ENCODE measurements at places on chromosomes 11 and 22. TPM values are rescaled to one million over a fixed set of nuclear protein-coding genes. Genes with fewer than 3 reads are reported as not detected.

Gene OR10A2
- not detected for total RNA-seq

Gene DDI1
- not detected for total RNA-seq

Gene KRTAP5-9
- total RNA-seq: not detected

Gene NFAM1
- 1.2 TPM for total RNA-seq

- no peak for DNase-seq
These were observed 27.3 kb upstream of the ZNRF3 start for GRCh38 chr22:28856095-28856455.

DNA sequence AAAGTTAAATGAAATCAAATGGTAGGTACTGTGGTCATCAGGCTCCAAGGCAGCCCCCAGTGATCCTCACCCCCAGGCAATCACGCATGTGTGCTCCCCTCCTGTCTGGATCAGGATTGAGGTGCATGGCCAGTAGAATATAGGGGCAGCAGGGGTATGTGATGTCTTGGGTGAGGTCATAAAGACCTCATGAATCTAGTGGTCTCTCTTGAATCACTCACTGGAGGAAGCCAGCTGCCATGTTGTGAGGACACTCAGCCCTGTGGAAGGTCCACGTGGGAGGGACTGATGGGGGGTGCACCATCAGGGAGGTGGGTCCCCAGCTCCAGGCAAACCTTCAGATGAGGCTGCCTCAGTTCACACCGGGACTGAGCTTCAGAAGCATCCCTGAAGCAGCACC lies 6.8 kb upstream of the IL17REL start:
- no peak for DNase-seq

DNA sequence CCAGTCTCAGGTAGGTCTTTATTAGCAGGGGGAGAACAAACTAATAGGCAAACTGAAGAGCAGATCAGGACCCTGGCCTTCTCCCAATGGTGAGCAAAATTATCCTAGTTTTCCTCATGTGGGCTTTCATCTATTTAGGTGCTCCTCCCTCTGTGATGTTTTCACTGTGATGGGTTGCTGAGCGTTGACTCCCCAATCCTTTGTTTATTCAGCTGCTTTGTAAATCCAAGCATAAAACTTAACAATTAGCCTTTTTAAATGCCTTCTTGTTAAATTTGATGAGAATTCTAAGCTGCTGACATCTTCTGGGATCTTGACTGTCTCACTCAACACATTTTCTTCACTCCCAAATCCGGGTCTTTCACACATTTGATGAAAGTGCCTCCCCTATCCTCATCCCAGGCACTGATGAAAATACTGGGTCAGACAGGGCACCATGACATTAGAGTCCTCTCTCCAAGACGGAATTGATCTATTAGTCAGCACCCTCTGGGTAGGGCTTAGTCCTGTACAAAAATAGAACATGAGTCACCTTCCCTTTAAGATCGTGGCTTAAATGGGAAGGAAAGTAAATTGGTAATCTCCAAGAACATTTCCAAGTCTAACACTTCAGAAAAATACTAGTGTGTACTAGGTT lies 199.3 kb upstream of the ISX start:
- DNase-seq: no peak

DNA sequence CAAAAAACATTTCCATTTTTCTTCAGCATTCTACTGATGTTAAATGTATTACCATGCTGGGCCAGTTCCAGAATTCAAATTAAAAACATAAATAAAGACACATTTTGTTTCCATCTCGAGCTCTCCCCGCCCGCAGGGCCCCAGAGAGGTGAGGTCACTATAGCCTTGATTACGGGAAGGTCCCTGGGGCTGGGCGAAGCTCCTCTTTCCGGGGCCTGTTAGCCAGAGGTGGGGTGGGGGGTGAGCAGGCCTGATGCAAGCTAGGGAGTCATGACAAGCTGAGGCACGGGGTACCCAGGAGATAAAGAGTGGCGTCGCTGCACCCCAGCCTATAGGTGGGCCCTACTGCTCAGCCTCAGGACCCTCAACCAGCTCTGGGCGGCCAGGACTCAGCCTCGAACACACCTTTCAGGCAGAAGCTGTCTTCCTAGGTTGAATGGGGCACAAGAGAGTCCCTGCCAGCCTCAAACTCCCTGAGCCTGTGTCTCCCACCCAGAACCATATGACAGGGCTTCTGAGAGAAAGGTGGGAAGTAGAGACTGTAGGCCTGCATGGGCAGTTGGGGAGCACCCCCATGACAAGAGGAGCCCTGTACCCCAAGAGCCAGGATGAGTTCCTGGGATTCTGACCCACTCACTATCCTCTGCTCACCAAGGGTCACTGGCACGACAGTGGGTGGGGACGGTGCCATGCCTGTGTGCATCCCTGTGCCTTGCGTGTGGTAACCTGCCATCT lies 34.8 kb downstream of the KCNQ1OT1 start:
- no peak for DNase-seq

Data from G401 (cell line).